ENCODE measurements at places on chromosomes 1 and 21. TPM values are rescaled to one million over a fixed set of nuclear protein-coding genes. Genes with fewer than 3 reads are reported as not detected.
A peak's percentile ranks its signal among the peaks of the same experiment; 100 is the strongest.

C1orf53 gene
- total RNA-seq, result 10.7 TPM

KRTAP19-1 gene
- total RNA-seq, result not detected

PHLDA3 gene
- total RNA-seq, result 169 TPM

PLXNA2 gene
- total RNA-seq, result 69.7 TPM

DNA sequence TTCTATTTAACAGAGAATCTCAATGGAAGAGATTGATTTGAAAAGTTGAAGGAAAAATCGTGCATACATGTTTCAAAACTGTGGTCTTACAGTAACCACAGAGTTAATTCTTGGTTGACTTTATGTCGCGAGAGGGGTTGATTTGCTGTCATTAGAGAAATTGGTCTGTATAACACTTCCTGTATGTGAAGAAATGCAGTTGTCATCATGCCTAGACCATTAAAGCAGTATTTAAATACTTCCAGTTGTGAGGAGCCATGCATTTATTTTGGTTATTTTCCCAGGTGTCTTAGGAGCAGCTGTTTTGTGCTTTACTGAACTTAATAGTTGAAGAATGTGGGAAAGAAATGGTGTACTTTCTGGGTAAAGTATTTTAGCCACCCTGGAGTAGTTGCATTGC lies 76.2 kb downstream of the NFIA start:
- no peak overlapping the region for H3K4me3 ChIP-seq
- no peak overlapping the region for H3K27ac ChIP-seq
- no peaks in the 10 kb centered on the region for H3K36me3 ChIP-seq
- no peaks in the 10 kb centered on the region for H3K27me3 ChIP-seq
- no peak for DNase-seq

DNA sequence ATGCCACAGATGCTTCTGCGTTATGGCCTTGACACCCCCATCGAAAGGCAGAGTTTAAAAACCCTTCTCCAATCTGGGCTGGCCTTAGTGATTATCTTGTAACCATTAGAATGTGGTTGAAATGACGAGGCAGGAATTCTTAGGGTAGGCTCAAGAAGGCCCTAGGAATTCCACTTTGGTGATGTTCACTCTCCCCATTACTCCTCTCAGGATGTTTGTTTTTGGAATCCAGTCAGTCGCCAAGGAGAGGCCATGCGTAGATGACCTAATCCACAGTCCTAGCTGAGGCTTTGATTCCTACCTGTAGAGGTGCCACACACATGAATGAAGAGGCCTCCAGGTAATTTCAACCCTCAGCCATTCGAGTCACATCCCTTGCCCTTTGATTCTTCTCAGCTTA lies 318.2 kb downstream of the NEGR1 start:
- DNase-seq, result no peak
- no peak overlapping the region for H3K4me3 ChIP-seq
- no peaks in the 10 kb centered on the region for H3K4me1 ChIP-seq
- H3K27me3 ChIP-seq, result no peaks in the 10 kb centered on the region

GRCh38 chr1:13836136-13836535 lies 136.1 kb downstream of the PRDM2 start:
- no peaks in the 10 kb centered on the region for H3K27me3 ChIP-seq
- H3K27ac ChIP-seq, result no peak overlapping the region
- peaks cover 16% of the 10 kb centered on the region for H3K4me1 ChIP-seq
- no peaks in the 10 kb centered on the region for H3K36me3 ChIP-seq
- H3K4me3 ChIP-seq, result no peak overlapping the region

GRCh38 chr1:49337251-49337650 lies 560.6 kb upstream of the BEND5 start:
- no peaks in the 10 kb centered on the region for H3K36me3 ChIP-seq
- H3K27ac ChIP-seq, result no peak overlapping the region
- no peak overlapping the region for H3K4me3 ChIP-seq
- no peaks in the 10 kb centered on the region for H3K27me3 ChIP-seq
- no peak for DNase-seq

DNA sequence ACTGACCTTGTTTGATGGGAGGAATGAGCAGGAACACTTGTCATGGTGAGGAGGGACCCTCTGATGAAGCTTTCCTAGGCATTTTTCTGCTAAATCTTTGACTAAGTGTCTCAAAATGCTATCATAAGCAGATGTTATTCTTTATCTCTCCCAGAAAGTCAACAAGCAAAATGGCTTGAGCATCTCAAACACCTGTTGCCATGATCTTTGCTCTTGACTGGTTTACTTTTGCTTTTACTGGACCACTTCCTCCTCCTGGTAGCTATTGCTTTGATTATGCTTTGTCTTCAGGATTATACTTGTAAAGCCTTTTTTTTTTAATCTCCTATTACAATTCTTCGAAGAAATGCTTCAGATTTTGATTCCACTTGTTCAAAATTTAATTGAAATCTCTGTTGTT lies 157.4 kb downstream of the GPR52 start:
- H3K4me1 ChIP-seq, result peaks cover 6% of the 10 kb centered on the region
- DNase-seq, result no peak
- H3K4me3 ChIP-seq, result no peak overlapping the region
- H3K27ac ChIP-seq, result no peak overlapping the region

DNA sequence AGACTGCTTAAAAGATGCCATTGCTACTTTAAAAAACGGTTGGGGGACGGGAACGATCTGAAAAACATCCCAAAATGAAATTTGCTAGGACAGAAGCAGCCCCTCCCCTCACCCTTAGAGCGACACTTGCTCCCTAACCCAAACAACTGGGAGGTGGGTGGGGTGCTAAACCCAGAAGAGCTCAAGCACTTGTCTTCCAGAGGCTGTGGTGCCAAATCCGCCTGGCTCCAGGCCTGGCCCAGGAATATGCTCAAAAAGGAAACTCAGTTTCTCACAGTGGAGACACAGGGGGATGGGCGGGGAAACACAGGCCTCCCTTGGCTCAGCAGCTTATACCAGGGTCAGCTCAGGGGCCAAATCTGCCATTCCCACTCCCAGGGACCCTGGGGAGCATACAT lies 644 bp upstream of the PBXIP1 start:
- no peak for DNase-seq
- no peaks in the 10 kb centered on the region for H3K27me3 ChIP-seq
- H3K36me3 ChIP-seq, result peaks cover 20% of the 10 kb centered on the region
- peak overlapping the region; percentile 68 for H3K27ac ChIP-seq

- peak; percentile 40 for DNase-seq
- H3K4me1 ChIP-seq, result peaks cover 6% of the 10 kb centered on the region
- no peak overlapping the region for H3K27ac ChIP-seq
- H3K36me3 ChIP-seq, result no peaks in the 10 kb centered on the region
Observed at GRCh38 chr21:31201548-31201947, 142.5 kb downstream of the TIAM1 start.

DNA sequence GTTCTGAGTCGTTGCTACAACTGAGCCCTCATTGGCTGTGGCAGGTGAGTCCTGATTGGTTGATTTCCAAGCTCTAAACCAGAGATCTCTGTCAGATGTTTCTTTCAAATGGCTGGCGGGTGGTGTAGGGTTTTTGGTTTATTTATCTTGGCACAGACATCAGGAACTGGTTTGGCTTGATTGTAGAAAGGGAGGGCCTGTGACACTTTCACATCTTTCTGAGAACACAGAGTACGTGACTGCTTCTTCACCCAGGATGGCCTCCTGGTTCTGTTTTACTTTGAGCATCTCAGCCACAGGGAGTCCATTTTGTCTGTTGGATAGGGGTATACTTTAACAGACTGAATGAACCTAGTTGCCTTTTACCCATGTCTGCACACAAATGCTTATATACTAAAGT lies 89.4 kb upstream of the GPR52 start:
- H3K4me1 ChIP-seq, result no peaks in the 10 kb centered on the region
- H3K27me3 ChIP-seq, result no peaks in the 10 kb centered on the region
- no peak for DNase-seq
- no peak overlapping the region for H3K4me3 ChIP-seq
- no peaks in the 10 kb centered on the region for H3K36me3 ChIP-seq

- no peak overlapping the region for H3K4me3 ChIP-seq
- H3K4me1 ChIP-seq, result no peaks in the 10 kb centered on the region
- DNase-seq, result no peak
- peaks cover 12% of the 10 kb centered on the region for H3K36me3 ChIP-seq
Observed at GRCh38 chr1:28290851-28291250, 31.5 kb downstream of the SESN2 start.
